ENCODE measurements at places on chromosomes 13 and 19.
A peak's percentile ranks its signal among the peaks of the same experiment; 100 is the strongest.

DNA sequence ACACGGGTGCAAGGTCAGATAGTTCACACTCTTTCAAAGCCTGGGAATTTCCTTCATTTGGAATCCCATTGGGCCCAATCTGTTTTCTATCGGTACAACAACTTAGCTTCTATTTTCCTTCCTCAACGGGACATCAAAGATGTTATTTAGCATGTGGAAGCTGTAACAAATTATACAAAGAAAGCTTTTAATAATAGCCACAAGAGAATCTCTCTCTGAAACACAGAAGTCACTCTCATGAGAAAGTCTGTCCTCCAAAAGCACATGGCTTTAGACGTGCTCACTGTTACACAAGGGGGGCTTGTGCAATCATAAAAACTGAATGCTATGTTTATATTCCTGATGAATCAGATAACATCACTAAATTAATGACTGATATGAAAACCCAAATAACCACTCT lies 28.9 kb upstream of the CYSLTR2 start:
- DNase-seq: no peak

DNA sequence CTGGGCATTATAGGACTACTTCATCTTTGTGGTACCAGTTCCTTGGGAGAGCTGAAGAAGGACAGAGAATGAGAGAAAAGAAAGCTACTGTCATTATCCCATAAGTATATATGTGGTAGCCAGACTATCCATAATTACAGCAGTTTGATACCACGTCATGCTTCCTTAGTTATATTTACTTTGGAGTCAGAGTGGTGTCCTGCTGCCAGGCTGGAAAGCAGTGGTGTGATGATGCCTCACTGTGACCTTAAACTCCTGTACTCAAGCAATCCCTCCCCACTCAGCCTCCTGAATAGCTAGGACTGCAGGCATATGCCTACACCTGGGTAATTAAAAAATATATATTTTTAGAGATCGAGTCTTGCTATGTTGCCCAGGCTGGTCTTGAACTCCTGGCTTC lies 57.8 kb downstream of the WTIP start:
- no peak for DNase-seq

- no peak for DNase-seq
These were observed 747.2 kb downstream of the OLFM4 start for GRCh38 chr13:53775807-53776206.

DNA sequence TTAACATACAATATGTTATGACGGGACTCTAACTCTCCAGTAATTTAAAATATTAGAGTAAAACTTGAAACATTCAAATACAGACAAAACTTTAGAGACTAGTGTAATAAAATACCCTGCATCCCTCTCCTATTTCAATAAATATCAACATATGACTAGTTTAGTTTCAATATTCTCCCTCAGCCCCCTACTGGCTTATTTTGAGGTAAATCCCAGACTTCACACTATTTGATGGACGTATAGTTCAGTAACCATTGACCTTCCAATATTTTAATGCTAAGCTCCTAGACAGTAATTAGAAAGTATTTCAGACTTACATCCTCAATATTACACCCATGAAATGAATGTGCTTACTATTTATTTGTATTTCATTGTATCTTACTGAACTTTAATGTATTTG lies 180.7 kb upstream of the STARD13 start:
- DNase-seq: no peak

- no peak for DNase-seq
These were observed 24.4 kb downstream of the MBD3L2B start for GRCh38 chr19:6996810-6997209.

- no peak for DNase-seq
These were observed 1297.0 kb upstream of the ATXN8OS start for GRCh38 chr13:68810660-68811059.

- no peak for DNase-seq
These were observed 9.9 kb upstream of the POP4 start for GRCh38 chr19:29596080-29596727.

DNA sequence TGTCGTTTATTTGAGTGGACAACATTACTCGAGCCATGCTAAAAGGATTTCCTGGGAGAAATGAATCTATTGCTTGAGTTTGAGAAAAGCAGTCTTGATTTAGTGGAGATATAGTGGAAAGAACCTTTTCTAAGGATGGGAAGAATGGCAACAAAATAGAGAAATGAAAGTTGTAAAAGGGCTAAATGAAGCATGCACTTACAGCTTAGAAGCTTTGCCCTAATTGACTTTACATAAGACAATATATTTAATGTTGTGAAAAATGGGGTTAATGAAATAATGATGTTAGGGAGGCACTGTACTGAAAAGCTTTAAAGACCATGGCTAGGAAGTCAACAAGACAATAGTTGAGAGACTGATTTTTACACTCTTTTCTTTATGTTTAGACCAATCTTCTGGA lies 35.4 kb downstream of the SLC10A2 start:
- DNase-seq: no peak

GRCh38 chr13:34411177-34411576 lies 530.9 kb upstream of the NBEA start:
- DNase-seq: no peak

- no peak for DNase-seq
These were observed 169.1 kb downstream of the KCTD12 start for GRCh38 chr13:76717092-76717491.

GRCh38 chr19:17456127-17456526 lies 4.6 kb downstream of the NXNL1 start:
- no peak for DNase-seq

DNA sequence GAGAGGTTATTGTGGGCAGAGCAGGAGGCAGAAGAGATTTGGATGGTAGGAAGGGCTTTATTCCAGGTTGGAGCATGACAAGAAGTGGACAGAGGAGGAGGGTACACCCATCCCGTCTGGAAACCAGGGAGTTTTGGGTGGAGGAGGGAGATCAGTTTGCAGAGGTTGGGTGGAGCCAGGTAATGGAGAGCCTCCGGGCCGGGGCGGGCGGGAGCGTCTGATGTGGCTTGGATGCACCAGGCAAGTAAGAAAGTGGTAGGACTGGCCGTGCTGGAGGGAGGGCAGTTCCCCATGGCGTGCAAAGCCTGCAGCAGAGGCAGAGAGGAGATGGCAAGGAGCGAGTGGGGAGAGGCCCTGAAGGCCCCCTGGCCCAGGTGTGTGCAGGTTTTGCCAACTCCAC lies 10.9 kb downstream of the IGFLR1 start:
- no peak for DNase-seq

DNA sequence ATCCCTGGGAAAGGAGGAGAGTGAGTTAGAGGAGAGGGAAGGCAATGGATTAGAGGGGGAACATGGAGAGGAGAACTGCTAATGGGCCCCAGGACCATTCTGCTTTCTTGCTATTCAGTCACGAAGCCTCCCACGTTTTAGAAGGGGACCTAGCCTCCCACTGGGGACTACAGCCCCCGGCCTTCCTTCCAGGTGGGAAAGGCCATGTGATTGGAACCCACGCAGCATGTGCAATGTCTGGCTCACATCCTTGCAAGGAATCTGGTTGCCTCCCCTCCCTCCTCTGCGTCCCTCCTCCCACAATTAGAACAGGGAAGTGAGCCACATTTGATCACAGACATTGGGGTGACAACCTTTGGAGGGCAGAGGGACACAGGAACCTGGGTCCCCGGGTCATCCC lies 22.5 kb upstream of the PLA2G4C start:
- no peak for DNase-seq

GRCh38 chr13:87671031-87671752 lies at the start of gene SLITRK5:
TSS of gene SLITRK5 (plus strand) at chr13:87671371. CDS start at chr13:87675389, 4,018 bp downstream.
- DNase-seq: peak; percentile 31

GRCh38 chr19:5645409-5645808 lies 22.5 kb downstream of the SAFB start:
- DNase-seq: no peak

DNA sequence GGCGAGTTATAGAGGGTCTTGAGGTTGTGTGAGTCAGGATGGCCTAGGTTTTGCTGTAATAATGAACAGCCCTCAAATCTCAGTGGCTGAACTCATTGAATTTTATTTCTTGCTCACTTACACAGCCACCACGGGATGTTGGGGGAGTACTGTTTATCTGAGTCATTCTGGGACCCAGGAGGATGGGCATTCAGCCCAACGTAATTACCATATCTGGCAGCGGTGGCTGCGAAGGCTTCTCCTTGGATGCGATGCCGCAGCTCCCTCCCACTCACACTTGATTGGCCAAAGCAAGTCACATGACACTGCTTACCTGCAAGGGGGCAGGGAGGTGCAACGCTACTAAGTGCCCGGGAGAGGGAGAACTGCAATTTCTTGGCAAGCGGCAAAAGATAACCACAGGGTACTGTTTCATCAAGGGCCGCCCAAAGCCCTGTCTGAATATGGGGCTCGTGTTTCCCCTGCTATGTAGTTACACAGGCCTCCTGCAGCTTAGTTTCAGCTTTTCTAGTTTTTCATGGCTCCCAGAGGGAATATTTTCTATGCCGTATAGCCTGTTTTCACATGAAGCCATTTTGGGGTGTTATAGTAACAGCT lies 19.9 kb downstream of the ZSWIM9 start:
- DNase-seq: peak; percentile 13

- no peak for DNase-seq
These were observed 8.4 kb upstream of the LENG8 start for GRCh38 chr19:54440641-54441040.

GRCh38 chr19:15433519-15434069 lies 14.8 kb upstream of the AKAP8L start:
- DNase-seq: no peak

DNA sequence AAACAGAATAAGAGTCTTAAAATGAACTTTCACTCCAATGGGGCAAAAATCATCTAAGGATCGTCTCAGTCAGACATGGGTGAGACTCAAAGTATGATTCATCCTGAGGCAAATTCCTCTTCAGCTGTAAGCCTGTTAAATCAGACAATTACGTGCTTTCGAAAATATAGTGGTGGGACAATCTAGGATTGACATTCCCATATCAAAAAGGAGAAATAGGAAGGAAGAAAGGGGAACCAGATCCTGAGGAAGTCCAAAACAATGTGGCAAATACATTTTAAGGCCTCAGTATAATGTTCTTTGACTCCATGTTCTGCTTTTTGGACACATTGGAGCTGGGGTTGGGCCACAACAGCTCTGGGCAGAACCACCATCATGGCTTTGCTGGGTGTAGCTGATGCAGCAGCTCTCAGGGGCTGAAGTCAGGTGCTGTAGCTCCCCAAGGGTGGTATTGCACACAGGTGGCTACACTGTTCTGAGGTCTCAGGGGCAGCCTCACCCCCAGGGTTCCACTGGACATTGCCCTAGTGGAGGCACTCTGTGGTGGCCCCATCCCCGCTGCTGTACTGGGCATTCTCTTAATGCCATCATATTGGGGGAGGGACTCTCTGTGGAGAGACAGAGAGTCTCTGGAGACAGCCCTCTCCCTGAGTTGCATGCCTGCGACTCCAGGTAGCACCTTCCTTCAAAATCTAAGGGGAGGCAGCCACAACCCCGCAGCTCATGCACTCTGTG lies 5.7 kb upstream of the FPR3 start:
- no peak for DNase-seq

DNA sequence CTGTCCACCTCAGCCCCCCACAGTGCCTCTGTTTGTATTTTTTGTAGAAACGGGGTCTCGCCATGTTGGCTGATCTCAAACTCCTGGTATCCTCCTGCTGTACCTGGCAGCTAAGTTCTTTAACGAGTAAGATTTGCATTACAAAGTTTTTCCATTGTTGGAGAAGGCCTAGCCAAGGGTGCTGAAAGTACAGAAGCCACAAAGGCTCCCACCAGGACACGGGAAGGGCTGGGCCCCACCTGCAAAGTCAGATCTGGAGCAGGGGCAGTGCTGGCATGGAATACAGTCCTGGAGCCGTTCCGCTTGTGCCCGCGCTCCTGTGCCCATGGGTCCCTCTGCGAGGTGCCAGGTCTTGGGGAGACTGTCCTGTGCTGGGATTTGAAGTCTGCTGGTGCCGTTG lies 12.1 kb downstream of the FZR1 start:
- DNase-seq: no peak

DNA sequence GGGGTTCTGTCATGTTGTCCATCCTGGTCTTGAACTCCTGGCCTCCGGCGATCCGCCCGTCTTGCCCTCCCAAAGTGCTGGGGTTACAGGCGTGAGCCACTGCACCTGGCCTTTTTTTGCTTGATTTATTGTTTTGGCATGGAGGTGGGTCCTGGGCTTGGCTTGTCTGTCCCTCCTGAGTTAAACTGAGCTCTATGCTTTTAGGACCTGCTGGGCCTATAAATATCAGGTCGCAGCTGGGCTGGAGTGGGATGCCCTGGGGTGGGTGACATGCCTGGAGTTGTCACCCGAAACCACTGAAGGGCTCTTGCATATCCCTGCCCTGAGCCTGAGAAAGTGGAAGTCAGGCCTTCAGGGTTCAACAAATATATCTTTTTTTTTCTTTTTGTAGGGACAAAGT lies 5.5 kb downstream of the ARRDC5 start:
- no peak for DNase-seq

All from CD4-positive, alpha-beta T cell treated with Interleukin-15 for 4 hours (primary cell).